Activated CD4-positive, alpha-beta T cell treated with anti-CD3 and anti-CD28 coated beads, Interleukin-2, amount 10 ng/mL, durations not matched to agents 7 days and 5 days (primary cell): ENCODE measurements at places on chromosomes 4 and X. TPM values are rescaled to one million over a fixed set of nuclear protein-coding genes. Genes with fewer than 3 reads are reported as not detected.

Gene ATP2B3
- total RNA-seq, result not detected

Gene USP46
- total RNA-seq, result 8.9 TPM

Gene ELK1
- 56.4 TPM for total RNA-seq

Gene TEC
- total RNA-seq, result 1.1 TPM

Gene ATP10D
- total RNA-seq, result 3.7 TPM

Gene ALAS2
- not detected for total RNA-seq

Gene ZCCHC12
- not detected for total RNA-seq

Gene CD38
- 95.3 TPM for total RNA-seq
